SK-N-SH treated with all-trans-retinoic acid at 6 μM for 48 hours (cell line): ENCODE measurements at places on chromosomes 1 and 21.

GRCh38 chr1:246077476-246077875 is 429.6 kb downstream of the SMYD3 start:
- ATAC-seq: no peak

DNA sequence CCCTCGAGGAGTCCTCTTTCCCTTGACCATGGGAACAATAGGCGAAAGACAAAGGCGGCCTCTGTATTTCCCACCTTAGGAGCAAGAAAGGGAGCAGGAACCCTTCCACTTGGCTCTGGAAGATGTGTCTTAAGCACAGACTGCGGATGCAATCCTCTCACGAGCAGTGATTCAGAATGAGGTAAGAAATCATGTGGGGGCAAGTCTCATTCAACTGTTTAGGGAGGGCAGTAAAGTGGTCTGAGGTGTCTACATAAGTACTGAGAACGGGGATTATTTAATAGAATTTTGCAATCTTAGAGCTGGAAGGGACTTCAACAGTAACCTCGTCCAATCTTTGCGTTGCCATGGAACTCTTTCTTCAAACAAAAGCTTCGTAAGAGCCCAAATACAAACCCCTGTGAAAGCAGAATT is 1.6 kb upstream of the DYRK3 start:
- no peak for ATAC-seq

DNA sequence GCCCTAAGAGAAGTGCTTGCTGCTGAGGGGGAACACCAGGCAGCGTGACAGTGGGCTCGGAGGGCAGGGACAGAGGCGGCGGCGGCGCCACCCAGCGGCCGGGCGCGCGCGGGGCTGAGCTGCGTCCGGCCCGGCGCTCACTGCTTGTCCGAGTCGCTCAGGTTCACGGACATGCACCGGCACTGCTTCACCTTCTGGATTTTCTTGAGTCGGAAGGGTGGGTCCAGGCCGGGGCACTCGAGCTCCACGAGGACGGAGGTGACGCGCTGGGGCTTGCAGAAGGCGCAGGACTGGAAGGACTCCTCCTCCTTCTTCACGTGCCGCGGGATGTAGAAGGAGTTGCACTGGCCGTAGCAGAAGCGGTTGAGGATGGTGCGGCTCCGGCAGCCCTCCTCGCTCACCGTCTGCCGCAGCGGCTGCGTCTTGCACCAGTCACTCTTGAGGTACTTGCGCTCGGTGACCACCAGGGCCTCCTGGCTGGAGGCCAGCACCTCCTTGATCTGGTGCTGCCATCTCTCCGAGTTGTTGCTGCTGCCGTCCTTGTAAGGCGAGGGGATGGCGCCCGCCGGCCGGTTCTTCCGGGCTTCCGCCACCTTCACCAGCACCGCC is 119.0 kb downstream of the GREM2 start:
- peak; percentile 89 for ATAC-seq

- 0 out of 3 replicates have a peak, but pooled peaks have one; percentile 22 for ATAC-seq
These were observed 213.5 kb upstream of the PTGFR start for GRCh38 chr1:78277253-78277652.

- peak; percentile 44 for ATAC-seq
These were observed 31.6 kb downstream of the FMO4 start for GRCh38 chr1:171345536-171345935.

DNA sequence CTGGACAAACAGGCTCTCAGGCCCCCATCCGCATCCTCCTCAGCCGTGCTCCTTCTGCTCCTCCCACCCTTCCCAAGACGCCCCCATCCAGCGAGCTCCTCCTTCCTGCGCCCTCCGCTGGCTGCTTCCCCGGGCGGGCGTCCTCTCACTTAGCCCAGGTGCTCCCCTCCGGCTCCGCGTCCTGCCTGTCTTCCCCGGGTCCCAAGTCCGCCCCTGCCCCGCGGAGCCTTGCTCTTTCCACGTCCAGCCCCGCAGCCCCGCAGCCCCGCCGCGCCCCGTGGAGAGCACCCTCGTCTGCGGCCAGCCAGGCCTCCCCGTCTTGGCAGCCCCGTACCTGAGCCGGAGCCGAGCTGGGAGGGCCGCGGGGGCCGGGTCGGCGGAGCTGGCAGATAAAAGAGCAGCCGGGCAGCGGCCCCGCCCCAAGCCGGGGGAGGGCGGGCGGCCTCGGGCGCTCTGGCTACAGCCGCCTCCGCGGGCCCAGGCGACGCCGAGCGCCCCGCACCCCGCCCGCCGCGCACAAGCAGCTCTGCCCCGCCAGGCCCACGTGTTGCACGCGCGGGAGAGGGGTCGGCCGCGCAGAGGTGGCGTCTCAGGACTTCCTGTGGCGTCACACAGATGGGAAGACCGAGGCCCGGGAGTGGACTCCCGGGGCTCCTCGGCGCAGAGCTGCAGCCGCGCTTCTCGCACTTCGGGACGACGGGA is at the start of gene PAQR7:
PAQR7 (minus strand) TSS at position 555 of the 702 bp plus-strand sequence. CDS start 11,869 bp downstream, outside the sequence.
- ATAC-seq: peak; percentile 87
